ENCODE measurements at places on chromosomes 4 and X. TPM values are rescaled to one million over a fixed set of nuclear protein-coding genes. Genes with fewer than 3 reads are reported as not detected.

CNKSR2 gene
- total RNA-seq, result 7.3 TPM

NSG1 gene
- 4.1 TPM for total RNA-seq

ADH1C gene
- total RNA-seq, result not detected

ELF2 gene
- 33.4 TPM for total RNA-seq

DNA sequence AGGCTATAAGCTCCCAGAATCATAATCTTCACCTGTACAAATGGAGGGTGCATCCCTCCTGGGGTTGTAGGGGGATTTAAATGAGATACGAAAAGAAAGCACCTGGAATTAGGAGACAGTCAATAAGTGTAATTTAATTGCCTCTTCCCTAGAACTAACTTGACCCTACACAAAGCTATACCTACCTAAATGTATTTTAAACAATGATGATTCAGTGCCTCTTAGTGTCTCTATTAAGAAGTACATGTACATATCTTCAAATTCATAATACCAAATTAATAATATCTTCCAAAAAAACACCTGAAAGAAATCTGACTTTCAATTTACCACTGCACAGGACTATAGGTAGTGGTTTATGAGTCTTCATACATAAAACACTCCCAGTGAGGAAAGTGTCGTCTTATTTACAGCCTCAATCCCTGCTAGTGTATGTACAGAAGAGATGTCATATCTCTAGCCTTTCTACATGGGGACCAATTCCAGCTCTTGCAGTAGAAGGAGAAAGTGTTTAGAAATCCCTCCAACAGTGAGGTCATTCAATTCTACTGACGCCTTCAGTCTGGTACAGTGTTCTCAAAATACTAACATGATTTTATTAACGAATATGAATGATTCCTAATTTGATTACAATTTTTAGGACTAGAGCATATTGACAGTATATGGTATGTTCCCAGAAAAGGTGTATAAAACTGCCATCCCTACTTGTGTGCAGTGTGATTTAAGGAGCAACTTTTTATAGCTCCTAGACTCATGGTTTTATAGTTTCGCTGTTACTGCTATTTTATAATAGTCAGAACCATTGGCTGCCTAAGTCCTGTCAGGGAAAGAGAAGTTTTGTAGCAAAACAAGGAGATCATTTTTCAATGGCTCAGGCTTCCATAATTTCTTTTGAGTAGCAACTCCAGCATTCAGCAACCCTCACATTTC lies 282.7 kb downstream of the UNC5C start:
- no peak overlapping the region for H3K4me3 ChIP-seq
- no peak overlapping the region for H3K27ac ChIP-seq
- H3K4me1 ChIP-seq, result no peaks in the 10 kb centered on the region

DNA sequence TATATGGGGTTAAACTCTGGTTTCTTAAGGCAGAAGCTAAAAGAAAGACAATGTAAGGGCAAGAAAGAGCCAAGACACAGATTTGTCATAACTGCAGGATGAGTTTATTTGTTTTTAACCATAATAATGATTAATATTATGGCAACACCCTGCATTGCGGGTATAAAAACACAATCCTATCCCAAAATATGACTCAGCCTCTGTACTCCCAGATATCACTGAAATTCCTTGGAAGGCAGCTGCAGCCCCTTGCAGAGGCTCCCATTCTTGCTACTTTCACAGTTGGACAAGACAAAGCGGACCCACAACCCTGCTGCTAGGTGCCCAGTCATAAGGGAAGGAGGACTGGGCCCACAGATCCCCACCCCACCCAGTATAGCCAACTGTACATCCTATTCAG lies 20.4 kb upstream of the FGF16 start:
- no peak overlapping the region for H3K4me3 ChIP-seq
- H3K36me3 ChIP-seq, result no peaks in the 10 kb centered on the region
- H3K27me3 ChIP-seq, result no peaks in the 10 kb centered on the region
- H3K4me1 ChIP-seq, result no peaks in the 10 kb centered on the region

GRCh38 chrX:135497736-135498135 lies 22.7 kb upstream of the INTS6L start:
- H3K27ac ChIP-seq, result no peak overlapping the region
- no peaks in the 10 kb centered on the region for H3K27me3 ChIP-seq
- no peaks in the 10 kb centered on the region for H3K36me3 ChIP-seq
- H3K4me3 ChIP-seq, result no peak overlapping the region
- peaks cover 4% of the 10 kb centered on the region for H3K4me1 ChIP-seq
- no peak for DNase-seq

DNA sequence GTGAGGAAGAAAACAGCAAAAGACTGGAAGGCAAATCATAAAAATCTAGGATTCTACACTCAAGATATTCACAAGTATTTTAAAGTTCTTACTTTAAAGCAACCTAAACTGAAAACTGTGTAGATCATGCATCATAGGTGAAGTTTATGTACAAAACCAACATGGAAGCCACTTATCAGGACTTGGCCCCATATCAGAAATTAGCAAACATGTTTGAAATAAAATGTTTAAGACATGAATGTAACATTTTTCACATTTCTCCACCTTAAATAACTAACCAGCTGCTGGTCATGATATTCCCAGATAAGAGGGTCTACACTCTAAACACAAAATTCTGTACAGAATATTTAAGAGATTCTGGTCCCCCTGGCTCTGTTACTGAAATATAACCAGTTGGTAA lies 38.5 kb downstream of the APBB2 start:
- no peak for DNase-seq
- no peak overlapping the region for H3K4me3 ChIP-seq
- H3K27me3 ChIP-seq, result peaks cover 19% of the 10 kb centered on the region
- no peaks in the 10 kb centered on the region for H3K4me1 ChIP-seq
- H3K27ac ChIP-seq, result no peak overlapping the region

DNA sequence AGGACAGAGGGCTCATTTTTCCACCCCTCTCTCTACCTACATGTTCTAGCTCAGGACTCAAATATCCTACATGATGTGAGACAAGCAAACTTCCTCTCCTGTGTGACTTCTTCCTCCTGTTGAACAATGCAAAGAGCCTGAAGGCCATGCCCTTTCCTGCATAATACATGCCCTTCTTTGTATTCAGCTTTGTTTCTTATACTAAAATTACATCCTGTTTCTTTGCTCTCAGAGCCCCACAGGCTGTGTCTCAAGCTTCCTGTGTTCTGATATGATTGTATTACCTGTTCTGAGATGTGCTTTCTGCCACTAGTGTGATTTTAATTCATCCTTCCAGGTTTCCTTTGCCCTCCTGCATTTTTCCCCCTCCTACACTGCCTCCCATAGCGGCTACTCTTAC lies 166.4 kb upstream of the AFF2 start:
- no peak overlapping the region for H3K4me3 ChIP-seq
- no peaks in the 10 kb centered on the region for H3K27me3 ChIP-seq
- peaks cover 47% of the 10 kb centered on the region for H3K4me1 ChIP-seq

DNA sequence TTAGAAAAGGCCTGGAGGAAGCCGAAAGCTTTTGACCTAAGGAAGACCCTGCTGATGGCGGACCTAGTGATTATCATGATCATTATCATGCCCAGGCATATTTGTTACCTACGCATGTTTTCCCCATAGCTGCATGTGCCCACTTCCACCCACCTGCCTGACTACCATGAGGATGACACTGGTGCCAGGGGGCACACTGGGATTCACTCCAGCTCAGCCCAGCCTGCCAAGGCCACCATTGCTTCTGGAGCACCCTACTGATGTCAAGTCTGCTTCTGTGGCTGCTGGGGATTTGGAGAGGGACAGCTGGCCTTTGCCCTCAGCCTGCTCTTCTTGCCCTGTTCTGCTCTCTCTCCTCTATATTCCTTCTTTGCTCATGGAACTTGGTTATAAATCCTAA lies 124.7 kb upstream of the NALF2 start:
- no peak overlapping the region for H3K4me3 ChIP-seq
- H3K27me3 ChIP-seq, result no peaks in the 10 kb centered on the region
- H3K36me3 ChIP-seq, result no peaks in the 10 kb centered on the region
- no peak for DNase-seq
- no peaks in the 10 kb centered on the region for H3K4me1 ChIP-seq

DNA sequence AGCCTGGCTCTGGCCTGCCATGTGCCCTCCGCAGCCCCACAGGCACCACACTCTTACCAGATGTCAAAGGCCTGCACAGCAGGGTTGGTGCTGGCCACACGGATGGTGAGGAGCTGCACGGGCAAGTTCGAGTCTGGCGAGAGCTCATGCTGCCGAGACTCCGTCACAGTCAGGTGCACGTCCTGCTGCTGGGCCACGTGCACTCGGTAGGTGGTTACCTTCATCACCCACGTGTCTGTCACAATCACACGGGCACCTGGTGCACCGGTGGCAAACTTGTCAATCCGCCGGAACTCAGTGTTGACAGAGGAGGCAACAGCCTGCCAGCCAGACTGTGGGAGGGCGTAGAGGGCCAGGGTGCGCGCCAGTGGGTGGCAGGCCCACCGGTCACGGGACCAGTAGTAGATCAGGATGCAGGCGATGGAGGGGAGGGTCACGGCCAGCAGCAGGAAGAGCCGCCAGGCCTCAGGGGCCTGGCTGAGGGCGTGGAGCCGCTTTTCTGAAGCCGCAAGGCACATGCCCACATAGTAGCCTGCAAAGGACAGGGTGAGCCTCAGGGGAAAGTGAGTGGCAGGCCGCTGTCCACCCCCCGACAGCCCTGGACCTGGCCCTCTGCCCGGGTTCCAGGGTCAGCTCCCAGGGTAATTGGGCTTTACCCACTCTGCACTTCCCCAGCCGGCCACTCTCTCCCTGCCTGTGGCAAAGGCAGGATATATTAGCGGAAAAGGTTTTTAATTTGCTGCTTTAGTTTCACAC lies 2.9 kb downstream of the TMEM129 start:
- H3K27ac ChIP-seq, result peak overlapping the region; percentile 5
- no peak for DNase-seq
- H3K36me3 ChIP-seq, result peaks cover 45% of the 10 kb centered on the region
- peaks cover 51% of the 10 kb centered on the region for H3K4me1 ChIP-seq
- H3K4me3 ChIP-seq, result peak overlapping the region; percentile 84

DNA sequence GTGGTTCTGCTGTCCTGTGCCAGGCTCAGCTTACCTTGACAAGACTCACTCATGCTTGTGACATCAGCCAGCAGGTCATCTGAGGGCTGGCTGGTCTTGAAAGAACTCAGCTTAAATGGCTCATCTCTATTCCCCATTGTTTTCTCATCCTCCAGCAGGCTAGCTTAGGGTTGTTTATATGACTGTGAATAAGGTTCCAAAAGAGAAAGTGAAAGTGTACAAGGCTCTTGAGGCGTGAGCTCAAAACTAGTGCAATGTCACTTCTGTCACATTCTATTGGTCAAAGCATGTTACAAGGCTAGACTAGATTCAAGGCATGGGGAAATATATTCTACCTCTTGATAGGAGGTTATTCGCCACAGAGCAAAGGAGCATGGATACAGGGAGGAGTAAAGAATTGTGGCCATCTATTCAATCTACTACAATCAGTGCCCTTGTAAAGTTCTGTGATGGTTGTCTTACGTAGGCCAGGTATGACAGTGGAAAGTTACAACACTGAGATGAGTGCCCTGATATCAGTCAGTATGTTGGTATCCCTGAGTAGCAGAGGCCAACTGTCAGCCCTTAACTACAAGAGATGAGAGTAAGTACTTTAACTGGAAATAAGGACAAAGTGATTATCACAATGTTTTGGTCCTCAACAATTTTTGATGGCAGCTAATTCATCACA lies 19.8 kb upstream of the TMLHE start:
- no peaks in the 10 kb centered on the region for H3K27me3 ChIP-seq
- peak overlapping the region; percentile 79 for H3K27ac ChIP-seq
- peak overlapping the region; percentile 49 for H3K4me3 ChIP-seq
- peaks cover 9% of the 10 kb centered on the region for H3K4me1 ChIP-seq
- peak; percentile 19 for DNase-seq

- DNase-seq, result no peak
- H3K36me3 ChIP-seq, result no peaks in the 10 kb centered on the region
- no peaks in the 10 kb centered on the region for H3K4me1 ChIP-seq
- H3K4me3 ChIP-seq, result no peak overlapping the region
These were observed 14.2 kb upstream of the FGF16 start for GRCh38 chrX:77433001-77433400.

GRCh38 chr4:145493166-145493565 lies 11.5 kb downstream of the SMAD1 start:
- no peak overlapping the region for H3K4me3 ChIP-seq
- no peak overlapping the region for H3K27ac ChIP-seq
- no peaks in the 10 kb centered on the region for H3K27me3 ChIP-seq
- peaks cover 18% of the 10 kb centered on the region for H3K4me1 ChIP-seq
- no peak for DNase-seq

DNA sequence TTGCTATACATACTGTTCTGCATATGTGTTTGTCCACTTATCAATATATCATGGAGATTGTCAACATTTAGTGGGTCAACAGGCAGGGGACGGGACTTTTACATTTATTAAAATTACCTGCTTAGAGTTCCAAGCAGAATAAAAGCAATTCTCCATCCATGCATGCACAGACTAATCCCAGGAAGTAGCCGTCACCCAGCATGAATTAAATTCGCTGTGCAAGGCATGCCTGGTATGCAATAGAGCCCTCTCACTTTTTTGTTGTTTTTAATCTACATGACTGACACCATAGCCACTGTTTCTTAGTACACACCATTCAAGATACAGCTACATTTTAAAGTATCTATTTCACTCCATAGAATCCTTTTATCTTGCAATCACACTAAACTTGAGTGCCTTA lies 108.9 kb downstream of the USP46 start:
- no peak overlapping the region for H3K4me3 ChIP-seq
- H3K27ac ChIP-seq, result no peak overlapping the region
- peaks cover 2% of the 10 kb centered on the region for H3K4me1 ChIP-seq
- peaks cover 11% of the 10 kb centered on the region for H3K27me3 ChIP-seq

GRCh38 chr4:1265351-1265750 lies 16.4 kb upstream of the CTBP1 start:
- no peak for DNase-seq
- peaks cover 3% of the 10 kb centered on the region for H3K36me3 ChIP-seq
- no peaks in the 10 kb centered on the region for H3K27me3 ChIP-seq

GRCh38 chrX:7119950-7120877 lies 27.3 kb upstream of the STS start:
- H3K4me1 ChIP-seq, result no peaks in the 10 kb centered on the region
- no peak overlapping the region for H3K4me3 ChIP-seq
- no peak overlapping the region for H3K27ac ChIP-seq
- H3K36me3 ChIP-seq, result peaks cover 10% of the 10 kb centered on the region
- DNase-seq, result no peak
- no peaks in the 10 kb centered on the region for H3K27me3 ChIP-seq

- no peak overlapping the region for H3K27ac ChIP-seq
- no peak for DNase-seq
- no peaks in the 10 kb centered on the region for H3K36me3 ChIP-seq
- no peak overlapping the region for H3K4me3 ChIP-seq
- no peaks in the 10 kb centered on the region for H3K4me1 ChIP-seq
These were observed 66.2 kb downstream of the RRAGB start for GRCh38 chrX:55783723-55784122.

GRCh38 chr4:83561381-83561780 lies 25.5 kb downstream of the GPAT3 start:
- no peak overlapping the region for H3K27ac ChIP-seq
- DNase-seq, result peak; percentile 37
- peaks cover 11% of the 10 kb centered on the region for H3K4me1 ChIP-seq
- no peaks in the 10 kb centered on the region for H3K36me3 ChIP-seq
- H3K27me3 ChIP-seq, result no peaks in the 10 kb centered on the region

DNA sequence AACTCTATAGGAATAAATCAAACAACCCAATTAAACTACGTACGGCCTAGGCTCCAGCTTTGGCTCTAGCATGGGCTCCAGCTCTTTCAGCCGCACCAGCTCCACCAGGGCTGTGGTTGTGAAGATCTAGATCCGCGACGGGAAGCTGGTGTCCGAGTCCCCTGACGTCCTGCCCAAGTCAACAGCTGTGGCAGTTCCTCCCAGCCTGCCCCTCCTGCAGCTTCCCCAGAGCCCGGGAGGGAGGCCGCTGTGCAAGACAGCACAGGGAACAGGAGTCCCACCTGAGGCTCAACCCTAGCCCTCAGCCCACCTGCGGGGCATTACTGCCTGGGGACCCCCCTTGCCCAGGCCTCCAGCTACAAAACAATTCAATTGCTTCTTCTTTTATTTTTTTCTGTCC lies 2680.3 kb downstream of the PCDH7 start:
- no peaks in the 10 kb centered on the region for H3K27me3 ChIP-seq
- no peaks in the 10 kb centered on the region for H3K4me1 ChIP-seq
- no peaks in the 10 kb centered on the region for H3K36me3 ChIP-seq
- no peak overlapping the region for H3K27ac ChIP-seq
